ENCODE measurements at places on chromosomes 4 and X.

GRCh38 chr4:176872461-176872860 lies 79.7 kb upstream of the VEGFC start:
- no peak for DNase-seq

DNA sequence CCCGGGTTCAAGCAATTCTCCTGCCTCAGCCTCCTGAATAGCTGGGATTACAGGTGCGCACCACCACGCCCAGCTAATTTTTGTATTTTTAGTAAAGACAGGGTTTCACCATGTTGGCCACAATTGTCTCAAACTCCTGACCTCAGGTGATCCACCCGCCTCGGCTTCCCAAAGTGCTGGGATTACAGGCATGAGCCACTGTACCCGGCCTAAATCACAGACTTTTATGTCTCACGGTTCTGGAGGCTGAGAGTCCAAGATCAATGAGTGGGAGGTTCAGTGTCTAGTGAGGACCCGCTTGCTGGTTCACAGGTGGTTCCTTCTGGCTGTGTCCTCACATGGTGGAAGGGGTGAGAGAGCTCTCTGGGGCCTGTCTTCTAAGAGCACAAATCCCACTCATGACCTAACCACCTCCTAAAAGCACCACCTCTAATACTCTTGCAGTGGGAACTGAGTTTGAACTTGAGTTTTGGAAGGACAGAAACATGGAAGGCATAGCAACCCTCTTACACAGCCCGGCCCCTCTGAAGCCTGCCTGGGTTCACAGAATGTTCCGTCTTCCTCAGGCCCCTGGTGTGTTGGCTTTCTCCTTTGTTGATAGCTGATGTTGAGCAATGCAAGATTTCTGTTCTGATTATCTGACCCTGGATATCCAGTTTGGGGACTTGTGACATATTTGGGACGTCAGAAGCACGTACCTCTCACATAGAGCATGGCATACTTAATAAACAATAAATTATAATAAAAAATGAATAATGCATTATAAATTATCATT lies 1.9 kb upstream of the AKAP17A start:
- DNase-seq, result no peak

DNA sequence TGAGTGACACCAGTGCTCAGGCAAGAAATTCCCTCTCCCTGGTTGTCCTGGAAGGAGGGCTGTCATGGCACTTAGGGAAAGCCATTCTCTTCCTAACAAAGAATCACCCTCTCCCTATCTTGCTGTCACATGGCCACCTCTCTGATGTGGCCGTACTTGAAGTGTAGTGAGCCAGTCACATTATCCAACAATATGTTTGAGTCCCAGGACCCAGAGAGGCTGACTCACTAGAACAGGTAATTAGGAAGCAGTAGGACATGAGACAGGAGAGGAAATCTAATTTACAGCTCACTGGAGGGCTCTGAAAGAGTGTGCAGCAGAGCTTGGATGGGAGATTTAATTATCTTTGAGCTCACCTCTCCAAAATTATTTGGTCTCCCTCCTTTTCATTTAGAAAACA lies 299.1 kb downstream of the ARHGAP24 start:
- DNase-seq, result no peak

- DNase-seq, result no peak
These were observed 240.4 kb upstream of the PGRMC2 start for GRCh38 chr4:128527946-128528576.

DNA sequence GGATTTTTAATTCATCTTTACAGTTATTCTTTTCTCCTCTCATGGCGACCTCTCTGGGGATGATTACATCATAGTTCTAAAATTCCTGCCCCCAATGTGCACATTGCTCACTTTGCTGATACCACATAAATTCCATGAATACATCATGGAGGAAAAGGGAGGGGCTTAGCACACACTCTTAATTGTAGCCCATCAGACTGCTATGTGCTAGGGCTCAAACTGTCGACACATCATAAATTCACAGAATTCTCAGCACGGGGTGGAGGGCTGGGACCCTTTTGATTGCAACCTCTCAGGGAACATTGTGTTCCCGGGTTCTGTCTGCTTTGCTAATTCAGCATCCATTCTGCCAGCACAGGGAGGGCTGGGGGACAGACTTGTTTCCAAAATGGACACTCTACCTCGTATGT lies 592.9 kb downstream of the BCOR start:
- no peak for DNase-seq

- DNase-seq, result no peak
These were observed 78.4 kb downstream of the TSPAN7 start for GRCh38 chrX:38639730-38640129.

DNA sequence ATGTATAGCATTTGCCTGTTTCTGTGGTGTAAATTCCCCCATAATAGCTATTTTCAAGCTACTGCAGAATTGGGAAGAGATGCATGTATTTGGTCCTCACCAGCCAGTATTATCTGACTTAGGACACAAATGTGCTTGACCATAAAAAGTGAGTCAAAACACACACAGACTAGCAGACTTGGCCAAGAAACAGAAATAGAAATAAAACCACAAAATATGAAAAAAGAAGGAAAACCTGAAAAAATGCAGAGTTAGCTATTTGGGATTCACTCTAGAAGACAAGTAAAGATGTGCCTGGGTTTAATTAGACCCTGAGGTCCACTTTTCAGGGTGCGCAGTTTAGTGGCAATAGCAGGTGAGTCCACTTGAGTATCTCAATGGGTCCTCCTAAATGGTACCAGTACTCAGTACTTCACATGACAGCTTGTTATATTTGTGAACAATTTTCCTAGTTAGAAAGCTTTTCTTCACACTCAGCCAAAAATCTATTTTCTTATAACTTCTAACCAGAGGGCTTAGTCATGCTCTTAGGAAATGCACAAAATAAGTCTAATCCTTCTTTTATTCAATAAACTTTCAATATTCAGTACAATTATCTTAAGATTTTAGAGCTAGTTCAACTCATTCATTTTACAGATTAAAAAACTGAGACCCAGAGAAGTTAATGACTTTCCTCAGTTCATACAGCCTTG lies 108.7 kb upstream of the JADE1 start:
- no peak for DNase-seq

All from retinal pigment epithelial cell (primary cell).